ENCODE measurements at places on chromosomes 5 and 9.

DNA sequence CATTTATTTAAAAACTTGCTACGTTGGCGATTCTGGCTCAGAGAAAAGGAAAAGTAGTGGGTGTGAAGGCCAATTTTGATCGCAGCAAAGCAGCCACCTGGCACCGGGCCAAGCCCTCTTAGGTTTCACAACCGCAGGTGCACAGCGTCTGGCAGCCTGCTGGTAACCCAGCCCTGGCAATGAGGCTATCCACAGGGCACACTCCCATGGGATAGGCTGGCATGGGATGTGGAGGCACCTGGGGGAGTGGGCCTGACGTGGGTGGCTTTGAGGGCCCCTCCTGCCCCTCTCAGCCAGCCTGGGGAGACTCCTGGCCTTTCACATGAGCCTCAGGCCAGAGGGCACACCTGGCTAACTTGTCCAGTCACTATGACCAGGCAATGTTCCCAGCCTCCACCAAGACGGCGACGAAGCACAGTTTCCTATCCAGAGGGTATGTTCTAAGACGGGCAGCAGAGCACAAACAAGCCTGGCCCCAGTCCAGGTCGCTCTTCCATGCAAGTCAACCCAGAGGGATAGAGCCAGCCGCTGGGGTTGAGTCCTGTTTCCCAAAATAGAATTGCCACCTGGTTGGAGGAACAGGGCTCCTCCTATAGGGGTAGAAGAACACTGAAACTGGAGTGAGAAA is 19.0 kb downstream of the CMBL start:
- peak; percentile 24 for DNase-seq

DNA sequence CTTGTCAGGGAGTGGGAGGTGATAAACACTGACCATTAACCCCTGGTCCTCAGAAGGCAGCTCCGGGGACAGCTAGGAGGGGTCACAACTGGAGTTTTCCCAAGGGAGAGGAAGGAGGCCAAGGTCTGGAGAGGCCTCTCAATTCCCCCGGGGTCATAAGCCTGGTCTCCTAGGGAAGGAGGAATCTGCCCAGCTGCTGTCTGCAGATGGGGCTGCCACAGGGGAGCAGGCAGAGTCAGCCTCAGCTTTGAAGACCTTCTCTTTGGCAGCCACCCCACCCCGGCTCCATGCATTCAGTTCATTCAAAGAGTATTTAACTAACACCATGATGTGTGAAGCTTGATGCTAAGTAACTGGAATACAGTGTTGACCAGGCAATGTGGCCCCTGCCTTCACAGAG is 74.6 kb upstream of the HSPA9 start:
- DNase-seq: peak; percentile 60

DNA sequence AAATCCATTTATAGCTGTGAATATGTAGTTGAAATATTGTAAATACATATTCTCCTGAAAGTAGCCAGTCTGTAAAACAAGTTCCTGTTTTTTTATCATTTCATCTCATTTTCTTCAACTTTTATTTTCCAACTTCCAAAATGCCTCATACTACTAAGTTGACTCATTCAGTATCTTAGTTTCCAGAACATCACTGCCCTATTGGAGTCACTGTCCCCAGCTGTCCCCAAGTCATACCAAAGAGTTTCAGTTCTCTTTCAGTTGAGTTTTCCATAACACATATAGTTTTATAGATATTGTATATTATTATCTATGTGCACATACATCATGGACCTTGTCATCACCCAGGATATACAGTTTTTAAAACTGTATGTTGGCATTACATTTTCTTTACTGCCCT is 261.7 kb downstream of the CDH12 start:
- DNase-seq: no peak

GRCh38 chr5:157714596-157714864 is 16.7 kb upstream of the THG1L start:
- no peak for DNase-seq

All from HAP-1 (cell line).